Activated CD8-positive, alpha-beta memory T cell treated with anti-CD3 and anti-CD28 coated beads for 48 hours (primary cell): ENCODE measurements at places on chromosomes 1 and 21.

DNA sequence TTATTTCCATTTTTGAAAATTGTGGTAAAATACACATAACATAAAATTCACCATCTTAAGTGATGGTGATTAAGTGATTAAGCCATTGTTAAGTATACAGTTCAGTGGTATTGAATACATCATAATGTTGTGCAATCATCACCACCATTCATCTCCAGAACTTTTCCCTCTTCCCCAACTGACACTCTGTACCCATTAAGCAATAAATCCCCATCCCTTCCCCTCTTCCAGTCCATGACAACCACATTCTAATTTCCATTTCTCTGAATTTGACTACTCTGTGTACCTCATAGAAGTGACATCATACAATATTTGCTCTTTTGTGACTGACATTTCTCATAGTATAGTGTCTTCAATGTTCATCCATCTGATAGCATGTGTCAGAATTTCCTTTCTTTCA, 124.8 kb downstream of the DISC1 start:
- no peak for DNase-seq

DNA sequence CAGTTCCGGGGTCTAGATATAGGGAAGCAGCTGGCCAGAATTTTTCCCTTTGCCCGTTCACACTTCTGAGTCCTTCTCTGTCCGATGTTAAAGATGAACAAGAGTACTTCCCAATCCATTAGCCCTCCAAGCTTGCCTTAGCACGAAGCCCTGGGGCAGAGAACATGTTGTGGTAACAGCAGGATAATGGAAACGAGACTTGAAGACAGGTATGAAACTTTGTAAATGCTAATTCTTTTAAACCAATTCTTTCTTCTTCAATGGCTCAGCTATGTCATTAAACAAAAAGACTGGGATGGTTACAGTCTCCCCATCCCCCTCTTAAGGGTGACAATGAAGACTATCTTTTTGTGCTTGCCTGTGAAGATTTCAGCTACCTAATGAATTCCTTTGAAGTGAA, 218.5 kb downstream of the PLA2G4A start:
- DNase-seq: no peak

- no peak for DNase-seq
These were observed 11.6 kb upstream of the PADI6 start for GRCh38 chr1:17360272-17360956.

DNA sequence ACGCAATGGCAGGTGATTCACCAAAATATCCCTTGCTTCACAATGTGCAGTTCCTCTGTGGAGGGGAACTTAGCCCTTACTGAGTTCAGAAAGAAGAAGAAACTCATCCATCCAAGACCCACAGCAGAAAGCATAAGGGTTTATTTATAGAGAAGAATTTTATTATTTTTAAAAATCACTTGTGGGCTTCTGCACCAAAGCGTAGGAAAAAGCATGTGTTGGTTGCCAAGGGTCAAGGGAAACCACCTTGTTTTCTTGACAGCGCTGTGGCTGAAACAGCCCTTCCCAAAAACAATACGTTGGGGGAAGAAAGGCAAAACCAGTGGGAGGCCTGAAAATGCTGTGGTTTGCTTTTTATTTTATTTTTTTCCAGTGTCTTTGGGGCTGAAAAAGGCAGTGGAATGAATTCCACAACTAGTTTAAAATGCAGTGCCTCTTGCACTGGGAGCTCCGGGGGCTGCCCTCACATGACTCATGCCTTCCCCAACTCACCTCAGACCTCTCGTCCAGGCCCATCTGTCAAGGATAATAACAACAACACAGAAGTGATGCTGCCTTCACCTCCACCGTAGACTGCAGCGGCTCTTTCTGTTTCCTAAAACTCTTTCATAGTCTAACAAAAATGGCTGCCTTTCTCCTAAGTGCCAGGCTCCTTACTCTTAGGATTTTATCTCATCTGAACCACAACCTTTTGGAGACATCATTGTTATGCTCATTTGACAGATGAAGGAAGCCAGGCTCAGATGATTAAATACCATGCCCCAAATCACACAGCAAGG, 224.2 kb upstream of the JUN start:
- DNase-seq: no peak

GRCh38 chr1:184118046-184118445, 66.5 kb downstream of the TSEN15 start:
- no peak for DNase-seq
